ENCODE measurements at places on chromosomes 12 and 14.

DNA sequence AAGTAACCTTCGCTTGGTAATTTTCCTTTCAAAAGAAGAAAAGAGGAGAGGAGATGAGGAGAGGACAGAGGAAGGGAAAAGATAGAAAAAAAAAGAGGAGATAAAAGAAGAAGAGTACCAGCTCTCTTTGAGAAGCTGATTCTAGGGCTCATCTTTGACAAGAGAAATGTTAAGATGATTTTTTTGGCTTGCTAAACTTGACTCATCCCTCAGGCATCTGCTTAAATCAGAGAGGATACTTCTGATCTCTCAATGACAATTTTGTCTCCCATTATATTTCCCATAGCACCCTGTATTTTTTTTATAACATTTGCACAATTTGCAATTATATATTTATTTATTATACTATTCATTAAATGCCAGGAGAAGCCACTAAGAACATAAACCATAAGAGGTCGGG, 17.1 kb downstream of the SYT1 start:
- DNase-seq: no peak

DNA sequence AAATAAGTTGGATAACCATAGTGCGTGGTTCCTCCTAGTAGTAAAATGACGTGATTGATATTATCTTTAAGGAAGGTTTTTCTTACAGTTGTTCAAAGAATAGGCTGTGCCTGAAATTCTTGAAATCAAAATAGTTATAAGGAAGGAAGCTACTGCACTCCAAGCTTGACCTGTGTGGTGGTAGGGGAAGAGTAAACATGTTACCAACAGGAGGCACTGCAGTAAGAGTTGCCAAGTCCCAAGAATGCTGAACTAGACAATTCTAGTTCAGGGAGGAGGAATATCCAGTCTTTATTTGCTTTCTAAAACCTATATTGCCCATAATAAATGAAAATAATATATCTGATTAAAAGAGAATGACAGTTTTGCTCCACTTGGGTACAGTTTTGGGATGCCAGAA, 764.5 kb downstream of the TMTC2 start:
- DNase-seq: no peak

GRCh38 chr12:98437166-98437565, 78.2 kb upstream of the TMPO start:
- DNase-seq: no peak

DNA sequence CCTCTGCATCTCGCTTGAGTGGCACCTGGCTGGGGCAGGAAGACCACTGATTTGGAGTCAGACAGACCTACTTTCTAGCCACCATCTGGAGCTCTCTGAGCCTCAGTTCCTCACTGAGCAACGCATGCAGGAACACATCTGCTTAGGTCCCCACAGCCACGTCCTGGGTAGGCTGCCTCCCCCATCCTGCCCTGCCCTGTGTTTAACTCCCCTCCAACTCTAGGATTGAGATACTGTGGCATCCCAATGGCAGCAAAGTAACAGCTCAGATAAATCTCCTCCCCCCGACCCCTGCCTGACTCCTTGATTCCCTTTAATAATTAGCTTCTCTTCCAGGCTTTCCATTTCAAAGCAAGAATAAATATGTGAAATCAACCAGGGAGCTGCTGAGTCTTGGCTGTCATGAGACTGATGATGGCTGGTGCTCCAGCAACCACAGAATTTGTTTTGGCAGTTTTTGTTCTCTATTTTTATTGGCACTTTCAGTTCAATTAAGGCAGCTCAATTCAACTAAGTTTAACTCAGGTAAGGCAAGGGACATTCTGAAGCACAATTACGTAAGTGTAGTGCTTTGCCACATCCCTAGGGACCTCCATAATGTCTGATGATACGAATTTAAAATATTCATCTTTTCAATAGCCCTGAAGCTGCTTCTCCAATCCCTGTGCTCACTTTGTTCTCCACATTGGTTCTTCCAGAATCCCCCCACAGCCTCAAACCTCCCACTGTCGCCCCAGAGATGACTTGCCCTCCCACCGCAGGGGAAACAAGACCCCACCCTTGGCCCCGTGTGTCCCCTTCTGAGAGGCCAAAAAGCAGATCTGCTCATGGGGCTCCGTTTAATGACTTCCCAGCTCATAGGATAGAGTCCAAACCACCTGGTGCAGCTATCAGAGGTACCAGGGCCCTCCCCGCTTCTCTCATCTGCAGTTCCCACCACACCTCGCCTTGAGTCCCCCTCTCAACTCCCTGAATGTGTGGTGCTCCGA, 58.2 kb downstream of the ESR2 start:
- no peak for DNase-seq

GRCh38 chr12:96112733-96113132, 77.3 kb upstream of the LTA4H start:
- no peak for DNase-seq

DNA sequence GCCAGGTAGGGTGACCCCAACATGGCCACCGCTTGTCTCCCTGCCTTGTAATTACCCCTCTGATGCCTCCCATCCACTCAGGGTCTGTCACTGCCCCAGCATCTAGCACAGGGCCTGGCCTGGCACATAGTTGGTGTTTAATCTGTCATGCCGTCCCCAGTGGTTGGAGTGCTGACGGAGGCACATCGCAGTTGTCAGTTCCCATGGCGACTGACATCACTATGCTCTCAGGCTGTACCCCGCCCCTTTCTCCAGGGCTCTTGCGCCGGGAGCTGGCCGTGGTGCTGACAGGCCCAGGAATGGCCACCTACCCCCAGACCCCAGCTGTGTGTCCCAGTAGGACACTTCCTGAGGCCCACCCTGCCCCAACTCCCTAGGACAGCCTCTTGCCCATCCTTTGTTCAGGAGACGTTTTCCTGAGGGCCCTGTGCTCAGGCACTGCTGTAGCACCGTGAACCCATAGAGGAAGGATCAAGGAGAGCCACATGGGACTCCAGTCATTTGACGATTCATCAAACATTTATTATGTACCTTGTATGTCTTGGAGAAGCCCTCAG, 23.0 kb downstream of the FAM222A start:
- DNase-seq: no peak

GRCh38 chr14:29274890-29275596, 508.5 kb downstream of the FOXG1 start:
- DNase-seq: no peak

- DNase-seq: no peak
Observed at GRCh38 chr14:56138928-56139327, 20.7 kb downstream of the PELI2 start.

DNA sequence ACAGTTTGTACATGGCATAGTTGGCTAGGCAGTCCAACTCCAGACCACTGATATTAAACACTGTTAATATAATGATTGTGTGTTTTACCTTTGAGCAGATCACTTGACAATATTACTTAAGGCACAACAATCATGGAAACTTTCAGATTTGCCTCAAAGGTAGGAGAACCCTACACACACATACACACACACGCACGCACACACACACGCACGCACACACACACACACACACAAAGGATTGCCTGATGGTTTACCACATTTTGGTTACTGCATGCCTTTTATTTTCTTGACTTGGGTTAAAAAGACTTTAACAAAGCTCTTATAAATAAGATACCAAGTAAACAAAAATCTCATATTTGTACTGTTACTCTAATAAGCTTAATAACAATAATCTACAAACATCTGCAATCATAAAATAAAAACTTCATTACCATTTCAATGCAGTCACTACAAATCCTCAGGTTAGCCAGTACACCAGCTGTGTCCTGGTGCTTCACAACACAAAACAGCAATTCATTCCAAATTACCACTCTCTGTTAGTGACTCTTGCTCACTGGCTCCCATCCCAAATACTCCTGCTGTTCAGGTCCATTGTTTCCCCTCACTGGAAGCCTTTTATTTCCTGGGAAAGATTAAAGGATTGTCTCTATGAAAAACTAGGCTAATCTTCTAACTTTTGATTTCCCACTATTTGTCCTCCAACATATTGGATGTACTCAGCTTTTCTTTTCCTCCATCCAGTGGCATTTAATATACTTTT, 175.2 kb upstream of the ATP2B1 start:
- no peak for DNase-seq

- no peak for DNase-seq
Observed at GRCh38 chr12:50934371-50934851, 17.9 kb upstream of the HIGD1C start.

DNA sequence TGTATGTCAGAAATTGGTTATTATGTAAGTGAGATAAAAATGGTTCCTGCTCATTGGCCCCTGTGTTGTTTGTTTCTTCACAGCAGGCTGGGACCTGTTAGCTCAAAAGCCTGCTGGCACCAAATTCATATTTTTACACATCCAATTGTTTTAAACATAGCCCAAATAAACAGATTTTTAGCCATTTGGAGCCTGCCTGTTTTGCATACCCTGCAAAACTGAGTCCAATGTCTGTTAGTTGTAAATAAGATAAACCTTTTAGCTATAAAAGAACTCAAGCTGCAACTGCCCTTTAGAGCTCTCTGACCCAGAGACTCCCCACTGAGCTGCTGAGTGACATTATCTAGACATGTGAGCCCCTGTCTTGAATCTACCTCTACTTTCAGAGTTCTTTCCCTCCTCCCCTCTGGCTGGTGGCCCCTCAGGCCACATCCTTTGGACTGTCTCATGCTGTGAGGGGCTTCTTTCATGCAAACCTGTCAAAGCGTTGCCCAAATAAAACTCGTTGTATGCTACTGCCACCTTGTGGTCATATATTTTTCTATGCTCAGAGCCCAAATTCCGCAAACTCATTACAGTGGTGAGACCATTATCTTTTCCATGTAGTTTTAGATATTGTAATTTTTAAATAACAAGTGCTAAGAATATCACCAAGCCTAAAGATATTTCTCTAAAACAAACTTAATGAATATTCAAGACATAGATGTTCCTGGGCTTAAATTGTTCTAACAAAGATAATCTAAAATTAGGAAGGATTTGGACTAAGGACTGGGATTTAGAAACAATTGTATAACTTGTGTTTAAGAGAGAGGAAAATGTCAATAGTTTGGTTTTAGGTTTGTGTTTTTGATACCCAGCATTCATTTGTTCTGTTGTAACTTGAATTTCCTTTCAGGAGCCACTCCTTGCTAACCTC, 337.9 kb downstream of the AACS start:
- DNase-seq: no peak

- no peak for DNase-seq
Observed at GRCh38 chr12:104823985-104824461, 134.1 kb downstream of the SLC41A2 start.

DNA sequence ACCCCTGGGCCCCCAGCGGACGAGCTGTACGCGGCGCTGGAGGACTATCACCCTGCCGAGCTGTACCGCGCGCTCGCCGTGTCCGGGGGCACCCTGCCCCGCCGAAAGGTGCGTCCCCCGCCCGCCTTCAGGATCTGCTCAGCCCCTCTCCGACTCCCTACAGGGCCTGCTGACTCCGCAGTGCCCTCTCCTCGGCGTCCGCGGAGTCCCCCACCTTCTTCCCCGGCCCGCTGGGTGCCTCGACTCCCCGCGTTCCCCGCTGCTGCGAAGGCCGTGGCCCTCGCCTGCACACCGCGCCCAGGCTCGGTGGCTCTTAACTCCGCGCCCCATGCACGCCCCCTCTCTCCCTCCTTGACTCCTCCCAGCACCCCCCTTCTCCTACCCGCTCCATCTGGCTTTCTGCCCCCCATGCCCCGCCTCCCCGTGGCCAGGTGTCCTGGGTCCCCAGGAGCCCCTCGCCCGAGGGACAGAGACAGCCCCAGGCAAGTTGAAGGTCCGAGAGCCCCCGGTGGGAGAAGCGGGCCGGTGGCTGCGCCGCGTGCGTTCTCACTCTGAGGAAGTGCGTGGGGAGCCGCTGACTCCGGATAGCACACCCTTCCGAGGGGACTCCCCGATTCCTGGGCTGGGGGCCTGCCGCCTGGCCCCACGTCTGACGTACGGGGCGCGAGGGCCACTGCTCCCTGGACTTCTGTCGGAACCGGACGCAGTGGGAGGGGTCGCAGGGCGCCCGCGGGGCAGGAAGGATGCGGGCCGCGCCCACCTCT, 594 bp downstream of the TAMALIN start:
- peak; percentile 20 for DNase-seq

DNA sequence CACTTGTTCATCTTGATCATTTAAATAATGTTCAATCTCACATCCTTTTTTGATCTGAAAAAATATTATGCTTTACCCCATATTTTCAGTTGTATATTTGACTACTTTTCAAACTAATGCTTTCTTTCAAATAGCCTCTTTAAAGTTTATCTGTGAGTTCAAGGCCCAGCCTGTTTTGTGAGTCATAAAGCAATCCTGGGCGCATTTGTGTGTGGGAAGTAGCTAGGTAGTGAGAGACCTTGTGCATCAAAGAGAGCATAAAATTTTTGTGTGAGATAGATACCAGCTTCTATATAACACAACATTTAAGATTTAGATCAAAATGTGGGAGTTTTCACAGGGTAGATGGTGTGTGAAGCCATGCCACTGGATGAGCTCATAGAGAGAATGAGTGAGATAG, 405.6 kb downstream of the NAV3 start:
- DNase-seq: no peak

Measured in stimulated activated CD8-positive, alpha-beta memory T cell treated with anti-CD3 and anti-CD28 coated beads, Interleukin-7, amount 100 ng/mL, for 1 hour (primary cell).